Left kidney (tissue), 8 donors: ENCODE measurements at places on chromosomes 3 and 15. TPM values are rescaled to one million over a fixed set of nuclear protein-coding genes. Genes with fewer than 3 reads are reported as not detected.

The ASB14 gene
- polyA plus RNA-seq = 1.4 TPM

DNA sequence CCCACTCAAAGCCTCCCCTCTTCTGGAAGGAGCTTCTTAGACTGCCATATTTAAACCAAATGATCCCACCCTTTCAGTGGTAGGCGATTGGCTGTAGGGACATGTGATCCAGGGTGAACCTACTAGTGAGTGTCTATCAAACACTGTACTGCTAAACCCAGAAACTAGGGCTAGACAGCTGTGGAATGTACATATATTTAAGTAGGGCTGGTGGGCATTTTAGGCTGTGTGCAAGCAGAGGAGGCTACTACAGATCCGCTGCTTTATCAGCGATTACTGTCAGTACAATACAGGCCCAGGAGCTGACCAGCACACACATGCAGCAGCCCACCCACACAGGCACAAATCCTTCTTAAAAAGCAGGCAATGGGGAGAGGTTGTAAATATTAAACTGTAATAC lies 15.4 kb upstream of the LARP6 start:
- DNase-seq = no peak

GRCh38 chr3:113825090-113825489 lies 13.5 kb upstream of the GRAMD1C start:
- no peak for DNase-seq

The RLBP1 gene
- not detected for polyA plus RNA-seq
